ENCODE measurements at places on chromosomes 2 and 18. TPM values are rescaled to one million over a fixed set of nuclear protein-coding genes. Genes with fewer than 3 reads are reported as not detected.

GRCh38 chr2:64985447-64985846, 3.8 kb upstream of the SLC1A4 start:
- ATAC-seq: no peak

DNA sequence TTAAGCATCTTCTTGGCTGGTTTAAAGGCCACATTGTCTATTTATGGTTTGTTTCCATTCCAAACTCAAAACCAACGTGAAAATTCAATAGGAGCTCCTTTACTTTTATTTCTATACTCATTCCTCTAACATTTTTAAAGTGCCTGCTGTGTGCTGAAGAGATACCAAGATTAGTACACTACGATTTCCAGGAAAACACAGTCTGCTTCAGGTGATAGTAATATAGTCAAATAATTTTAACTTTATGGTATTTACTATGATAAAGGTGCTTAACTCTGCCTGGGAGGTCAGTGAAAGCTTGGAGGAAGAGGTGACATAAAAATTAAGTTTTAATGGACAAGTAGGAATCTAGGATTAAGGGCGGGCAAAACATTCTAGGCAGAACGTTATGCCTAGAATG, 121.4 kb downstream of the KIAA1328 start:
- ATAC-seq: no peak

GRCh38 chr18:52045946-52046675, 293.9 kb upstream of the DCC start:
- ATAC-seq: no peak

DNA sequence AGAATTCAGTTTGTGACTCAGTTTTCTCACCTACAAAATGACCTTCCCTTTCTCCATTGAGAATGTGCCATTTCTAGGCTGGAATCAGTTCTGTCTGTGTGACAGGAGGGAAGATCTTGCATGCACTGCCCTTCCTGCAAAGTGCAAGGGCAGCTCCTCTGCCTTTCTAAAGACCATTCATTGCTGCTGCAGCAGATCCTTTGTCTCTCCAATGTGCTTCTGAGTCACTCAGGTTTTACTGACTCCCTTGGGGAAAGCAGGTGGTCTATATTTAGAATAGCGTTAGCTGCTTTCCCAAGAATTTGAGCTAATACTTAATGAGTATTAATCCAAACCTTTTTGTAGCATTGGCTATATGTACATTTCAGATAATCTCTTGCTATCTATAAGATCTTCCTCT, 62.5 kb downstream of the DAW1 start:
- ATAC-seq: no peak

- ATAC-seq: peak; percentile 73
These were observed 593 bp upstream of the SDC1 start for GRCh38 chr2:20225294-20226151.

Gene PDE1A
- 1.2 TPM for total RNA-seq

Data from esophagus mucosa (tissue), 1 donor.